ENCODE measurements at places on chromosomes 7 and 10.

GRCh38 chr10:107103174-107104025 is 61.1 kb downstream of the SORCS1 start:
- H3K36me3 ChIP-seq = no peaks in the 10 kb centered on the region
- no peak overlapping the region for H3K27ac ChIP-seq
- no peak overlapping the region for H3K4me3 ChIP-seq
- H3K4me1 ChIP-seq = no peaks in the 10 kb centered on the region
- no peak for DNase-seq
- no peaks in the 10 kb centered on the region for H3K27me3 ChIP-seq

DNA sequence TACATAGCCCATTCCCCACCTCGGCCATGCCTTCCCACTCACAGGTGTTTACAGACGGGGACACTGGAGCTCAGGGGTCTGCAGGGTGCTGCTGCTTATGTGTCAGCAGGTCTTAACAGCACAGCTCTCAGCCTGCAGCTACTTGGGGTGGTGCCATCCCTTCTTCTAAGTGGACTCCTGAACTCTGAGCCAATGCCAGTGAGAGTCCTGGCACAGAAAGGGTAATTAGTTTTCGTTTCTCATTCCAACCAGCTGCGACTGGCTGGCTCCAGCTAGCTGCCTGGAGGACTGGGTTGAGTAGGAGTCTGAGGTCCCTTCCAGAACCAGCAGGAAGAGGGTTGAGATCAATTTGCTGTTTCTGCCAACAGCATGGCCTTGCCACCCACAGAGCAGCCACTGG is 88.3 kb upstream of the AGK start:
- peaks cover 6% of the 10 kb centered on the region for H3K4me1 ChIP-seq
- no peak for DNase-seq
- H3K36me3 ChIP-seq = no peaks in the 10 kb centered on the region
- no peaks in the 10 kb centered on the region for H3K27me3 ChIP-seq
- H3K4me3 ChIP-seq = no peak overlapping the region

DNA sequence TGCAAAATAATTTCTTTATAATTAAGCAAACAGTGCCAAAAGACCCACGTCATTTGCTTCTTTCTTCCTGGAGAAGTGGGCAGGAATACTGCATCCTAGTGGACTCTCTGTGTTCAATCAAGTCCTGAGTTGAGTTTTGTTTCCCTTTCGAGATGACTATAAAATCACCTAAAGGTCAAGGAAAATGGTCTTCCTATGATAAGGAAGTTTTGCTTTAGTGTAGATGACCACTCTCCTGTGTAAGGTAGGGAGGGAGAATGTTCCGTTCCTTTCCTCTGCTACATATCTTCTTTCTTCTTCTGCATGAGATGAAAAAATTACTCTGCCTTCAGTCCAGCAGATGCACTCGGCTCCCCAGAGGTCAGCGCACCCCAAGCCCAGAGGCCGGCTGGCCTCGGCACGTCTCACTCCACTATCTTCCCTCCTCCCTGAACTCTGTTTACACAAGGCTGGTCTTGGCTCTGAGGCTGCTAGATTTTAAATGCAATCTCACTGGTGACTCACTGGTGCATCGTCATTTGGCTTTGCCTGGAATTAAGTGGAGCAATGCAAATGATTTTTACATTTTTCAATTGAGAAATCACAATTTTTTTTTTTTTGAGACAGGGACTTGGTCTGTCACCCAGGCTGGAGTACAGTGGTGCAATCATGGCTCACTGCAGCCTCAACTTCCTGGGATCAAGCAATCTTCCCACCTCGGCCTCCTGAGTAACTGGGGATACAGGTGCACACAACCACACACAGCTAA is 18.6 kb upstream of the VDAC2 start:
- peaks cover 3% of the 10 kb centered on the region for H3K4me1 ChIP-seq
- DNase-seq = peak; percentile 64
- H3K4me3 ChIP-seq = no peak overlapping the region

DNA sequence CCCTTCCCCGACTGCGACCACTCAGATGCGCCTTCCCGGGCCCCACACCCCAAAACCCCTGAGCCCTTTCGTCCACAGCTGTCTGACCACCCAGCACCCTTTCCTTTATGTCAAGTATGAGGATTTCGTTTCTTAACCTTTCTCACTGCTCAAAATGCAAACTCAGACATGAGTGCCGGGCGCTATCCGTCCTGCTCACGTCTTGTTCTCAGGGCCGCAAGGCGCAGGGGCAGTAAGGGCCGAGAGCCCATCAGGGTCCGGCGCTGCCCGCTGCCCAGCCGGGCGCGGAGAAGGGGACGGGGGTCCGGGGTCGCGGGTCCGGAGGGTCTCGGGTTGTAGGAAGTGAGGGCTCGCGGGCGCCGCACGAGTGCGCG is 670 bp upstream of the RBM33 start:
- peaks cover 21% of the 10 kb centered on the region for H3K4me1 ChIP-seq
- H3K27me3 ChIP-seq = no peaks in the 10 kb centered on the region
- no peak for DNase-seq
- peak overlapping the region; percentile 99 for H3K4me3 ChIP-seq
- H3K27ac ChIP-seq = peak overlapping the region; percentile 98

- H3K4me1 ChIP-seq = peaks cover 17% of the 10 kb centered on the region
- H3K36me3 ChIP-seq = no peaks in the 10 kb centered on the region
- H3K27ac ChIP-seq = peak overlapping the region; percentile 16
- no peak for DNase-seq
- H3K4me3 ChIP-seq = peak overlapping the region; percentile 39
These were observed 89.3 kb downstream of the SLIT1 start for GRCh38 chr10:97096261-97097083.

DNA sequence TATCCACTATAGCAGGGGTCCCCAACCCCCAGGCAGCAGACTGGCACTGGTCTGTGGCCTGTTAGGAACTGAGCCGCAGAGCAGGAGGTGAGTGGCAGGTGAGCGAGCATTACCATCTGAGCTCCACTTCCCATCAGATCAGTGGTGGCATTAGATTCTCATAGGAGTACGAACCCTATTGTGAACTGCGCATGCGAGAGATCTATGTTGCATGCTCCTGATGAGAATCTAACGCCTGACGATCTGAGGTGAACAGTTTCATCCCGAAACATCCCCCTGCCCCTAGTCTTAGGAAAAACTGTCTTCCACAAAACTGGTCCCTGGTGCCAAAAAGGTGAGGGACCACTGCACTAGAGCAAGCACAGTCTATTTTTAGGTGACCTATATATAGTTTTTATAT is 23.6 kb downstream of the ASZ1 start:
- no peak overlapping the region for H3K27ac ChIP-seq
- no peaks in the 10 kb centered on the region for H3K36me3 ChIP-seq
- H3K4me1 ChIP-seq = no peaks in the 10 kb centered on the region
- no peak for DNase-seq
- no peaks in the 10 kb centered on the region for H3K27me3 ChIP-seq

DNA sequence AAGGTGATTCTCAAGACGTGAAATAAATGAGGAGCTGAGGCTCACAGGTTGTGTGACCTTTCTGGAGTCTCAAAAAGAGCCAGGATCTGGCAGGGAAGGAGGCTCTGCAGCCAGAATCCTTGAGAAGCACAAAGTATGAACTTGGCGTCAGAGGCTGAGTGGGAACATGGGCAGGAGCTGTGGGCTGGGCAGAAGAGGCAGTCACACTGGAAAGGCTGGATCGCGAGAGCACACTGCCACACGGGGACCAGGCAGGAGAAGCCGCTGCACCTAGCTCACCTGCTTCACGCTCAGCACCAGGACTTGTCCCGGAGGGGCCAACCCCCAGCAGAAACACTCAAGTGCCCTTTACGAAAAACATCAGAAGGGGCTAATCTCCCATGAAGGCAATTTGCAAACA is 535.0 kb downstream of the TNS3 start:
- DNase-seq = no peak
- no peaks in the 10 kb centered on the region for H3K36me3 ChIP-seq
- H3K4me1 ChIP-seq = peaks cover 39% of the 10 kb centered on the region
- no peak overlapping the region for H3K27ac ChIP-seq
- no peak overlapping the region for H3K4me3 ChIP-seq
- H3K27me3 ChIP-seq = no peaks in the 10 kb centered on the region

DNA sequence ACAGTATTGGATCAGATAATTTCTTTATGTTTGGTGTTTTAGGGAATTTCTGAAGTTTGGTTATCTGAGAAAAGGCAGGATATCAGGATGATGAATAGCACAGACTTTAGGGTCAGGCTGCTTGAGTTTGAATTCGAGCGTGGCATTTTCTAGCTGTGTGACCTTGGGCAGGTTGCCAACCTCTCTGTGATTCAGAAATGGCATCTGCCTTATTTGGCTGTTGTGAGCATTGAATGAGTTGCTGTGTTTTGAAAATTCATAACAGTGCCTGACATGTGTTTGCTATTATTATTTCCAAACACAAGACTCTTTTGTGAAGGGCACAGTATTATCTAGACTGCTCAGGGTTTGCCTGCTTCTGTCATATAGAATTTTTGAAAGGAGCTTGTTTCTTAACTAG is 66.9 kb downstream of the NXPH1 start:
- H3K4me1 ChIP-seq = no peaks in the 10 kb centered on the region
- H3K27me3 ChIP-seq = no peaks in the 10 kb centered on the region
- H3K36me3 ChIP-seq = no peaks in the 10 kb centered on the region

DNA sequence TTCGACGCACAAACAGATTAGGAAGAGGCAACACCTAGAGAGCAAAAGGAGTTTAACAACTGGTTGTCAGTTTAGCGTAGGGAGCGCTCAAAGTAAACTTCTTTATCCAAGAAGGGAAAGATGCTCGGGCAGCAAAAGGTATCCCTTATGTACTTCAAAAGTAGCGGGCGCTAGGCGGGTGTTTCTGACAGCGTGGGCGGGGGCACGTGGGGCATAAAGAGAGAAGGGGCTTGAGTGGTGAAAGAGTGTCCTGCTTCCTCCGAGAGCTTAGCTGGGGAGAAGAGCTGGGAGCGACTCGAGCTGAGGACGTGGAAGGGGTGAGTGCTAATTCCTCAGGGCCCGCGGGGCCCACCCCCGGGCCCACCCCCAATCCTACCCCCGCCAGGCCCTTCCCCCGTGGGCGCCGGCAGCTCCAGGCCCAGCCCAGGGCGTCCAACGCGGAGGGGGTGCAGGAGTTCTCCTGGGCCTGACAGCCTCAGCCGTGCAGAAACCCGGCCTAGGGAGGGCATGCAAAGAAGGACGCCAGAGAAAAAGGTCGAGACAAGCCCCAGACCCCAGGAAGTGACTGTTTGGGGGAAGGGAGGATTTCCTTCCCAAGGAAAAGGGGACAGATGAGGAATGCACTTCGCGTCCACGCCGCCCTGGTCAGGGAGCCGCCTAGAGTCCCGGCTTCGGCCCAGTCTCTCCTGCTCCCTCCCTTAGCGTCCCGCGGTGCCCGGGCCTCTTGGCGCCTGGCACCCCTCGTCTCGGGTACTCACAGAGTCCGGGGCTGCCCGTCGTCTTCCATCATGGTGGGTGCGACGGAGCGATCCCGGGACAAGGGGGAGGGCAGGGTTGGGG is 868 bp downstream of the TIAL1 start:
- H3K36me3 ChIP-seq = no peaks in the 10 kb centered on the region
- DNase-seq = peak; percentile 69
- H3K27ac ChIP-seq = peak overlapping the region; percentile 98
